Stromal cell of bone marrow (primary cell): ENCODE measurements at places on chromosomes 2 and 18.

DNA sequence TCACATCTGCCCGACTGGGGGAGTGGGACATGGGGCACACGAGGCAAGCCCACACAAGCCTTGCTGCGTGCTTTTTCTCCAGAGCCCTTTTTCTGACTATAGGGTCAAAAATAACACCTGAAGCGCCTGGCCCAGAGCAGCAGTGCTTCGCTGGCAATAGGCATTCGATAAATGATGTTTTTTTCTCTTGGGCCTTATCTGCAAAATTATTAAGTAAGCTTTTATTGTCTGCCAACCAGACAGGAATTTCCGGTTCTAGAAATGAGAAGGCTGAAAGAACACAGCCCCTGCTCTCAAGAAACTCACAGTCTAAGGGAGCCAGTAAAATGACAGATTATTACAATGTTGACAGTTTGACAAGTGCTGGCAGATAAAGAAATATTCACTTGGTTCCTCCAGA, 2.7 kb upstream of the TMBIM1 start:
- no peak for DNase-seq

DNA sequence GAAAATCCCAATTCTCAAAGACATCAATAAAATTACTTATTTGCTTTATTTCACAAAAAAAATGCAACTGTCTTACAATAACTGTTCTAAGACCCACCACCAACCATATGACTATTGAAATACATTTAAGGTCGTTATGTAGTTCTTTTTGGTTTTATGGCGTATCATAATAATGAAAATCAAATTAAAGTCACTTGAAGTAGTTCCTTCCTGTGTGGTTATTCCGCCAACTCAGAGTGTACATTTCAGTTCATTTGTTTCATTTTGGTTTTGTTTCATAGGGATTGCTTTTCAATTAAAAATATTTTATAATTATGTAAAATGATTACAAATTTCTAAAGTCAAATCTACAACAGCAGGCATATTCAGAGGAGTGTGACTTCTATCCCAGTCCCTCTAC, 45.9 kb upstream of the AAK1 start:
- DNase-seq = no peak

DNA sequence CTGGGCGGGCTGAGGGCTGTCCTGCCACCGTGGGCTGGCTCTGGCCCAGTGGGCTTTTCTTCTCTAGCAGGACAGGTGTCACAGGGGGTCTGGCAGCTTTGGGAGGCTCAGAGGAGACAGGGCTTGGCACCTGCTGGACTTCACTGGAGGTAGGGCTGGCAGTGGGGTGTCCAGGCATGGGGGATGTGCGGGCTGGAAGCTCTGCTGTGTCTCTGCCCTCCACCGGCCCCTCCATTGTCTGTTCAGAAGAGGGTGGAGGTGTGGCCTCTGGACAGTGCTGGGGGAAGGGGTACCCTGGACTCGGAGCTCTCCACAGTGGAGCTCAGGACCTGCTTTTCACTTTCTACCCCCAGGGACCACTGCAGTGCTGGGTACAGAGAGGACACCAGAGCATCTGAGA, 9.2 kb downstream of the PTPRN start:
- DNase-seq = no peak

- DNase-seq = no peak
Measured at GRCh38 chr2:172930871-172931255, 144.8 kb upstream of the MAP3K20 start.

DNA sequence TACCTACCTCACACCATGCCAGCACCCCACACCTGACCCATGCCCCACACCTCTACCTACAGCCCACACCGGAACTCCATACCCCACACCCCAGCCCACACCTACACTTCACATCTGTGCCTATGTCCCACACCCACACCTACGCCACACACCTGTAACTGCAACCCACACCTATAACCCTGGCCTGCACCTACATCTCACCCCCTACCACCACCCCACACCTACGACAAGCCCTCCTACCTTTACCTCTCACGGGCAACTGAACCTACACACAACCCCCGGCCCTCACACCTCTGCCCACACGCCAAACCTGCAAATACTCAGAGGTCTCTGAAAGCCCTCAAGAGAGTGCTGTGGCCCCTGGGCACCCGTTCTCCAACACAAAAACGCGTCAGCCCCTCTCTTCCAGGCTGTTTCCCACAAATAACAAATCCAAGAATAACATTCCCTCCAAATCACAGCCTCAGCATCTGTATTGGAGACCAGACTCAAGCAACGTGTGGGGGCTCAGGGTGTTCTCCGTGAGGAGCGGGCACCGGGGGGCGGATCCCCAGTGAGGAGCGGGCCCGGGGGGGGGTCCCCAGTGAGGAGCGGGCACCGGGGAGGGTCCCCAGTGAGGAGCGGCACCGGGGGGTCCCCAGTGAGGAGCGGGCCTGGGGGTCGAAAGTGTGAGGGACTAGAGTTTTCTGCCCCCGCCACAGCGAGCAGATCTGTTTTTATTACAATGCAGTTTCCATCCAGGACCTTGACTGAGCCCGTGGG, 33.4 kb downstream of the SLC66A2 start:
- DNase-seq = no peak

DNA sequence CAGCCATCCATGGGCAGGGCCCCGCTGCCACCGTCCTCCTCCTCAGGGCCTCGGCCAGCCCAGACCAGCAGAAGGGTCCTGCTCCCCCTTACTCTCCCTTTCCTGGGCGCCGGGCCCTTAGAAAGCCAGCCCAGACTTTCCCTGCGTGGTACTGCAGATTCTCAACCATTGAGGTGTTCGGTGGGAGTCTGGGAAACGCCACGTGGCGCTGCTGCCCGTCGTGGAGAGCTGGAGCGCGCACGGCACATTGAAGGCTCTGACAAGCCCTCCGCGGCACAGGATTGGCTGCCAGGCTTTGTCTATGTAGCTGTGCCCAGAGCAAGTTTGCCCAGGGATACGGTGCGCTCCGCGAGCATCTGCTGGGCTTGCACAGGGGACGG, 10.4 kb upstream of the KLHL30 start:
- DNase-seq = no peak

GRCh38 chr2:121211251-121211650, 73.8 kb downstream of the TFCP2L1 start:
- no peak for DNase-seq

GRCh38 chr2:232511336-232511890, 8.8 kb upstream of the PRSS56 start:
- no peak for DNase-seq

DNA sequence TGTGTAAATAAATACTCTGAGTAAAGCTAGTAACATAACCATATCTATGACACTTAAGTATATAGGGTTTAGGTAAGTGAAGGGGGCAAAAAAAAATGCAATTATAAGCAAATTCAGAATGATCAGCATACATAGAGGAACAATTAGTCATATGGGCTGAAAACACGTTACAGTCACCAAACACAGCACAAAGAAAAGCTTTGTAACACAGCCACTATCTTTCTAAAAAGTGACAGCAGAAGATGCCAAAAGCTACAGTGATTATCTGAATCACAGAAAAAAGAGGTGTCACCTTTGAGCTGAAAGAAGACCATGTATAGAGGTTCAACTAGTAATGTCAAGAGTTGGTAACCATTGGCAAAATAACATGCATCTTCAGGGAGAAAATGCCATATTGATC, 115.5 kb downstream of the ERBB4 start:
- no peak for DNase-seq

GRCh38 chr18:27004056-27004829, 138.7 kb upstream of the AQP4 start:
- DNase-seq = no peak

DNA sequence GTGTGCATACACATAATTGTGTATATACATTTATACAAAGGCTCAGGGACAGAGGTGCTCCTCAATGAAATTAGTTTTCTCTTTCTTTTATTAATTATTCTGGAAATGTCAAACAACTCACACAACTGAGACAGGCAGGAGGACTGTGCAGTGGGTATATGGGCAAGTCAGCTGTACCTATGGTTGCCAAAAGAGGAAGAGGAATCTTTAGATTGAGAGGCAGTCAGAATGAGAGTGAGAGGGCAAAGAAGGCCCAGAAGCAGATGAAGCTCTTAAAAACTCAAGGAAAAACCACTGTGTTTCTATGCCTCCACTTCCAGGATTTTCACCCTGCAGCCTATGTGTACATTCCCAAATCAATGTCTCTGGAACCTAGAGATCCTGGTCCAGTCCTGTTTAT, 79.1 kb downstream of the CACNB4 start:
- DNase-seq = no peak

GRCh38 chr2:129922571-129923264, 56.7 kb upstream of the RAB6C start:
- DNase-seq = no peak

DNA sequence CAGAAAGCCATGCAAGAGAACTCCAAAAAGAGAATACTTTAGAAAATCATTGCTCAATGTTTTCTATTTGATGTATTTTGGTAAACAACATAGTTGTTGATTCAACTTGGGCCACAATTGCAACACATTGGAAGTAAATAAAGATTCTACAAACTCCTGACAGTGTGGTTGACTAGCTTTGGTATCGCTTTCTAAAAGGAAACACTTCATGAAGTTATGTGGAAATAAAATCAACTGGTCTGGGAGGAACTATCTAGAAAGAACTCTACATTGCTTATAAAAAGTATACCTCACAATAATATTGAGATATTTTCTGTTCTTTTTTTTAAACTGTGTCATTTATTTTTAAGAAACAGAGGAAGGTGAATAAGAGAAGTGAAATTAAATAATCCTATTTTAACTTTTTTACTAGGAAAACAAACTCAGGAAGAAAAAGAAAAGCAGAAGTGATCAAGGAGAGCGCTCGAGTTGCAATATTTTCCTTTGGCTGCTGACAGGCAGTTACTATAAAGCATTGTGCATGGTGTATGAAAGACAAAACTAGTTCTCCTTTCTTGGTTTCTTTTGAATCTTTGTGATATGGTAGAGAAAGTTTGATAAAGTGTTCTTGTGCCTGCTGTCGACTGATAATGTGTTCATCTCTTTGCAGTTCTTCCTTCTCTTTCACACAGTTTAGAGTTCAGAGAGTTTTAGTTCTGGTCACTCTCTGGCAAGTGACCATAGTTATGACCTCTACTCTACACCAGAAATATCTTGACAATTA, 3.0 kb downstream of the DHRS9 start:
- DNase-seq = no peak

DNA sequence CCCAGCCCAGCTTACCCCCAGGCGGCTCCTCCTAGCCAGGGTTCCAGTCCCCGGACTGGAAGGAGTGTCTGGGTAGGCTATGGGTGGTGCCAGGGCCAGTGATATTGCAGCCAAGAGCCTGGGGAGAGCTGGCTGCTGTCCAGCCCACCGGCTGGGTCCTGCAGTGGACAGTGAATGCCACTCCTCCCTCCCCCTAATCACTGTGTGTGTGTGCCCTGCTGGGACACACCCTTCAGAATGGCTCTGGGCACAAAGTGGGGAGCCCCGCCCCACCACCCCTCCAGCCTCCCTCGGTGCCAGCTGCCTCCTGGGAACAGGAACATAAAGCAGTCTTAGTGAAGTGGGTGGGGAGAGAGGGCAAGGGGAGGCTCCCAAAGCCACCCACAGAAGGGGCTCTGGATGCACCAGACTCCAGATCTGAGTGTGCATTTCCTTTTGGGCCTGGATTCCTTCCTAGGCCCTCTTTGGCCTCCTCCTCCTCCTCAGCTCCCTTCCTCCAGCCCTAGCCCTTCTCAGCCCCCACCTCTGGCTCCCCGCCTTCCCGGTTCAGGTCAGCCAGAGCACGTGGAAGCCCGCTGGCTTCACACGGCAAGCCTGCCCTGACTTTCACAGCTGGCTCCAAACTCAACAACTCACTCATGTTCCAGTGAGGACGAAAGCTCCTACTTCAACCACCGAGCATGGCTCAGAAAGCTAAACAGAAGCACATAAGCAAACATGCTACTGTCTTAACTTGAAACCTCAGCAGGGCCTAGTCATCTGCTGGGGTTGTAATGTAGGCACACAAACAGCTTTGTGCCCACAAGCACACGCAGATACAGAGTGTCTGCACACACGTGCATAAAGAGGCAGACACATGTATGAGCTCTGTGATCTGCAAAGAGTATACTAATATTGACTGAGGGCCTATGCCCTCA, 209.2 kb upstream of the SMAD2 start:
- DNase-seq = no peak

- no peak for DNase-seq
Measured at GRCh38 chr18:11570073-11570588, 39.3 kb upstream of the SLC35G4 start.

- no peak for DNase-seq
Measured at GRCh38 chr18:11950824-11951223, 30.5 kb upstream of the IMPA2 start.

- DNase-seq = no peak
Measured at GRCh38 chr2:17733599-17733998, 20.0 kb downstream of the SMC6 start.

- no peak for DNase-seq
Measured at GRCh38 chr2:67374949-67375348, 22.2 kb upstream of the ETAA1 start.

DNA sequence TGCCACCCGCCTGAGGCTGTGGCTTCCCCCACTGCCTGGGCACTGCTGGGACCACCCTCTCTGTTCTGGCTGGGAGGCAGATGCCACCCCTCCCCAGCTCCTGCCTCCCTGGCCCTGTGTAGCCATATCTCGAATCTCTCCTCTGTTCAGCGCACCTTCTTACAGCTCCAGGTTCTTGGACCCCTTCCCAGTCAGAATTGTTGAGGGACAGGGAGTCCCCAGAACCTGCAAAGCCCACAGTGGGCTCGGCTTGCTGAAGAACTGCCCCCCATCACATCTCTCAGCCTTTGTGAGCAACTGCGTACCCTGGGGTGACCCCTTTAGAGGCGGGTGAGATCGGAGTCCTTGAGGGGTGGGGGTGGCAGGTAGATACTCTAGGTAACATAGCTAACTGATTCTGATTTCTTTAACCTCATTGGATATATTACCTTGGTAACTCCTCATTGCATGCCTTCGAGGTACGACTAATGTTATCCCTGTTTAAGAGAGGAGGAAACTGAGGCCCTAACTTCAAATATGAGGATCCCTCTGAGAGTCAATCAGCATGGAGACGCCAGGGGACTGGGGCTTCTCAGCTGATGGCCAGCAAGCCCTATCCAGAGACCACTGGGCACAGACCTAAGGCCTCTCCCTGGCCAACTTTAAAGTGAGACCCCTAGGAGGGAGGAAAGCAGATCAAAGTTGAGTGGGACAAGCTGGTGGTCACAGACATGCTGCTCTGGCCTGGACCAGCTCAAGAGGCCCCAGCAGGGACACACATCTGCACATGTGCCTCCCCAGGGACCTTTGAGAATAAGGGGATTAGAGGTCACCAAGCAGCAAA, 101.3 kb downstream of the CAPN13 start:
- DNase-seq = no peak

DNA sequence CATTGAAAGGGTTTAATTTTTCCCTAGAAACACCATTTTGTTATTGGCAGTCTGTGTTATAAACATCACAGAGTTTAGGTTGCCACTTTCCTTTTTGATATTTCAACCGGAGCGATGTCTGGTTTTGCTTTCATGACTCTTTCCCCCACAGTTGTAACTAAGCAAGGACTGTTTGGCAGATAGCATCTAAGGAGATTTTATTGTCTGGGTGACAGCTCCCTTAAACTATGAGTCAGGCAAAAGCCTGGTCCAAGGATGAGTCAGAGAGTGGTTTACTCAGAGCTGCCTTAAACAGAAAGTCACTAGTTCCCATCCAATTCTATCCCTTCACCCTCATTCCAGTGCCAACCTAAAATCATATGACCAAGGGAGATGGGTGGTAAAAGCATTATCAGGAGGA, 341.6 kb upstream of the VWC2L start:
- DNase-seq = peak; percentile 96

- no peak for DNase-seq
Measured at GRCh38 chr2:63780518-63781155, 61.1 kb upstream of the UGP2 start.

- peak; percentile 99 for DNase-seq
Measured at GRCh38 chr2:96531872-96532505, 4.6 kb upstream of the ARID5A start.

- no peak for DNase-seq
Measured at GRCh38 chr2:168453404-168453803, 2.7 kb upstream of the CERS6 start.
